ENCODE measurements at places on chromosomes 7 and 10.

DNA sequence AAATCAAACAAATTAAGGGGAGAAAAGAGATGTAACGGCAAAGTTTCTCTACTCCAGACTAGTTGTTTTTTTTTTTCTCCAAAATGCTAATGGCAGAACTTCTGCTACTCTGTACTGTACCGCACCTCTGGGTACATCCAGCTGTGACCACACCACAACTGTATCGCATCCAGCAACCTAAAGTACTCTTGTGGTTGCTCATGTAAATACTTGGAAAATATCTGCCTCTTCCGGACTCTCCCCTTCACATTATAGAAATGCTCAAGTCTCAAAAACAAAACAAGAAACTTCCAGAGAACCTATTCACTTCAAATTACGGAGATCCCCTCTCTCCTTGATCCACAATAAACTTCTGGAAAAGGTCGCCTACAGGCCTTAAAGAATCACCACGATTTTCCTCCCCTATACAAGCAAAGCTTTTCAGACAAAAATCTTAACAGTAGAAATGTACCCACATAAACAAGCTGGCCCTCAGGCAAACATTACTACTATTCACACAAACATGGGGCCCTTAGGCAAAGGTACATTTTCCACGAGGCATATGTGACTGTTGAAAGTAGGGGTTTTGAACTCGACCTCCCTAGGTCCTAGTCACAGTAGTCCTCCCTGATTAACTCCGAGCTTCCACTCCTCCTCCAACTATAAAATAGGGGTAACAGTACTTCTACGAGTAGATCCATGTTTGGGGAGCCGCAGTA is 222.9 kb upstream of the MKLN1 start:
- DNase-seq: no peak

- no peak for DNase-seq
These were observed 4.9 kb downstream of the DYNC1I1 start for GRCh38 chr7:95777269-95777668.

DNA sequence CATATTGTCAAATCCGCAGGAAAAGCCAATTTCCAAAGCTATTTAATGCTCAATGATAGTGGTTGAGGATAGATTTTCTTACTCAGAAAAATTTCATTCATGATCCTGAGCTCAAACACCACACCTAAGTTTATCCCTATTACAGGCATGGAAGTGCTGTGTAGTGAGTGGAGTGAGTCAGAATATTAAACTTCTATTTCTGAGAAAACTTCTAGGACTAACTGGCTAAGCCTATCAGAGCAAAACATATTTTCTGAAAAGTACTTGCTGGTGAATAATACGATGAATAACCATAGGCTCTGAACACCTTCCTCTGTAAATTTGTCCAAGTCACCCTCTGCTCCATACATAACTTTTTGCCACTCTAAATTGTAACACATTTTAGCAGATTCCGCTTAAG is 221.5 kb downstream of the SUGCT start:
- no peak for DNase-seq

DNA sequence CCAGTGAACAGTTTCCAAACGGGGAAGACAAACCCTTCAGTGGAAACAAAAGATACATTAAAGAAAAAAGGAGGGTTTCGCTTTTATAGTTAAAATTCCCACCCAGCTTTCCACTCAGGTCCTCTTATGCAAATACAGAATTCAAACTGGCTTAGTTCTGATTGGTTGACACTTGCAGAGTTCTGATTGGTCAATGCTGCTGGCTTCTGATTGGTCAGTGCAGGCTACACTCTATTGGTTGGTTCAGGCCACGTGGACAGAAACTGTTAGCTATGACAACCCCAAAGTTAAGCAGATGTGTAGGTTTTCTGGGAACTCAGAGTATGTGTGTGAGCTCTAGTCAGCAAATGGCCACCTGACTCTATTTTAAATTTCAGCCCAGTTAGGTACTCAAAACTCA is 80.0 kb downstream of the FBXL13 start:
- peak; percentile 7 for DNase-seq

All from GM12865 (cell line).